ENCODE measurements at places on chromosomes 5 and 9.

GRCh38 chr9:73714294-73714693, 562.6 kb downstream of the ANXA1 start:
- no peak for DNase-seq

GRCh38 chr5:51039424-51040329, 343.6 kb upstream of the ISL1 start:
- no peak for DNase-seq

GRCh38 chr5:66807743-66808142, 211.6 kb downstream of the MAST4 start:
- no peak for DNase-seq

GRCh38 chr5:1277781-1278180, 17.1 kb downstream of the TERT start:
- no peak for DNase-seq

DNA sequence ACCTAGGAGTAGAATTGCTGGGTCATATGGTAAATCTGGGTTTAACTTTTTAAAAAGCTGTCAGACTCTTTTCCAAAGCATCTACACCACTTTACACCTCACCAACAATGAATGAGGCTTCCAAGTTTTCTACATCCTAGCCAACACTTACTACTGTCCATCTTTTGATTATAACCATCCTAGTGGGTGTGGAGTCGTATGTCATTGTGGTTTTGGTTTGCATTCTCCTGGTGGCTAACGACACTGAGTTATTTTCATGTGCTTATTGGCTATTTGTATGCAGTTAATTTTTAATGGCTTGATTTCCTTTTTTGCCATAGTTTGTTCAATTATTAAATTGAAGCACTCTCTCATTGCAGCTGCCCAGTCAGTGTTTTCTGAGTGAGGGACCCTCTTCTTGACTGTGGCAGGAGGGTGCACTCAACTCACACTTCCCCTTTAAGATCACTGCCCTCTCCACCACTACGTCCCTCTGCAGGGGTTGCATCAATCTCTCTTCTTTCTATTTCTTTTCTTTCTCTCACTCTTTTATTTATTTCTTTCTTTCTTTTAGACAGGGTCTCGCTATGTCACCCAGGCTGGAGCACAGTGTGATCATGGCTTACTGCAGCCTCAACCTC, 182.3 kb downstream of the C9orf152 start:
- no peak for DNase-seq

- no peak for DNase-seq
Observed at GRCh38 chr5:72121052-72121779, 13.9 kb downstream of the MAP1B start.

- no peak for DNase-seq
Observed at GRCh38 chr5:171493646-171494393, 74.4 kb downstream of the FGF18 start.

DNA sequence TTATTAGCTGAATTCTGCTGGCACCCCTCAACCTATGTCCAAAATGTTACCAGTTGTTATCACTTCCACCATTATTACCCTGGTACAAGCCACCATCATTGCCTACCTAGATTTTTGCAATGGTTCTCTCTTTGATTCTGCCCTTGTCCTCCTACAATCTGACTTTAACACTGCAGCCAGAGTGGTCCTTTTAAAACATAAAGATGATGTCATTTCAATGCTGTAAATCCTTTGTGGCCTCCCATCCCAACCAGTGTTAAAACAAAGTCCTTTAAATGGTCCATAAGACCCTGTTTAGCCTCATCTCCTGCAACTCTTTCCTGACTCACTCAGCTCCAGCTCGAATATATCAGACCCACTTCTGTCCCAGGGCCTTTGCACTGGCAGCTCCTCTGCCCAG, 54.9 kb upstream of the FSTL4 start:
- no peak for DNase-seq

- no peak for DNase-seq
Observed at GRCh38 chr9:137458194-137459151, 661 bp downstream of the NSMF start.

Measured in NCI-H187 (cell line).